Activated naive CD4-positive, alpha-beta T cell (primary cell): ENCODE measurements at places on chromosomes 7 and 10.

GRCh38 chr10:74021248-74022055, 23.5 kb downstream of the VCL start:
- no peak for DNase-seq

DNA sequence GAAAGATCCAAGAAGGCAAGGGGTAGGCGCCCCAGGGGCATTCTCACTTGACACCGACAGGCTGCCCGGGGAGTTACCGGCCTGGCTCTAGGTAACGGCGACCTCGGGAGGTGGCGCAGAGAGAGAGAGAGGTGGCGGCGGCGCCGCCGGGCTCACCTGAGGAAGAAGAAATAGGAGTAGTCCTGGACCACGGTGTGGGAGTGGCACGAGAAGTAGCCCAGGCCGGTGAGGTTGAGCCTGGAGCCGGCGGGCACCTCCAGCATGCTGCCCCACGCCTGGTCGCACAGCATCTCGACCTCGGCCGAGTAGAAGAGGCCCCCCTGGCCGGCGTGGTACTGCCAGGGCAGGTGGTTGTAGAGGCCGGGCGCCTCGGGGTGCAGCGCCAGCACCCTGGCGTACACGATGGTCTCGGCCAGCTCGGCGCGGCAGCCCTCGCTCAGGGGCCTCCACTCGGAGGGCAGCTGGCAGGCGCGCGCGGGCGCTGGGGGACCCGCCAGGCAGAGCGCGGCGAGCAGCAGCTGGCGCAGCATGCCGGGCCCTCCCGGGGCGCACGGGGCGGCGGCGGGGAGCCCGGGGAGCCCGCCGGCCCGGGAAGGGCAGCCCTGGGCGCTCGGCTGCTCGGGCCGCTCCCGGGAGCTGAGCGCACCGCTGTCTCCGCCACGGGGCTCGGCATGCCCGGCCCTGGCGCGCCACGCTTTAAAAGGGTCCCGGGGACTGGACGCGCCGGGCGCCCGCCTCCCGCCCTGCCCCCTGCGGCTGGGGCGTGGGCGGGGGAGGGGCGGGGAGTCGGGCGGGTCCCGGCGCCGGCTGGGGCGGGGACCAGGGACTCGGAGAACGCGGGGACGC, at the start of gene CCDC3:
CCDC3 (minus strand) TSS at position 673 of the 846 bp plus-strand sequence; CDS start at position 530, 143 bp downstream.
- no peak for DNase-seq

- DNase-seq = no peak
Observed at GRCh38 chr7:97005183-97006054, at the start of gene DLX6. TSS of gene DLX6 (plus strand) at chr7:97005553. CDS start at chr7:97005978, 425 bp downstream.

DNA sequence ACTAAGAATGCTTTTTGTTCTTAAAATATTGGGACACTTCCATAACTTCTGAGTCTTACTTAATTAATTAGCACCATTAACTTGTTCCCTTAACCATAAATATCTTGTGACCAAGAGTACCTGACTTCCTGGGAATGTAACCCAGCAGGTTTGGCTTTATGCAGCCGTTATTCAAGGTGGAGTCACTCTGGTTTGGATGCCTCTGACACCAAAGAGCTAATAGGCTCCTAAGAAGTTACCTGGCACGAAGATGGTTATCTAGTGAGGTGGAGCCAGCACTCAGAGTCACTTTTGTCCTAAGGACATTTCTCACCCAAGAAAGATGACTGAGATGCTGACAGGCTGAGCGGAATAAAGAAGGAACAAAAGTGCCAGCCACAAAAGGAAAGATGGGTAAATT, 172.3 kb downstream of the C1GALT1 start:
- no peak for DNase-seq

GRCh38 chr10:60331886-60332285, 57.8 kb downstream of the ANK3 start:
- DNase-seq = no peak

DNA sequence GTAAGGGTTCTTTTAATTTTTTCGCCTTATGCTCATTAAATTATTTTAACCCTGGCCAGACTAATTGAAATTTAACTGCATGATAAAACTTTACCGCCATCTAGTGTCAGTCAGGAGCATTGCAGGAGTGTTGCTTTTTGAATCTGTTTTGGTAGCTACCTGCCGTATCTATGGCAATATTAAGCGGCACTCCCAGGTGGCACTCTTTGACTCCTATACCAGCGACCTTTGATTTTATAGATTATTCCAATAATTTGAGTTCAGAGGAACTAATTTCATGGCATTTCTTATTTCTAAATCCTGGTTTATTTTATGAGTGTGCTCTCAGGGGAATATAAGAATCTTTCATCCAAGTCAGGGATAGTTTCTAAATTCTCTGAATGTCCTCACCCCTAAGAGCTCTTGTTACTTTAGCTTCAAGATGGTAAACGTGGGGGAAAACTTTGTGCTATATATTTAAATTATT, 198.9 kb downstream of the REEP3 start:
- no peak for DNase-seq

DNA sequence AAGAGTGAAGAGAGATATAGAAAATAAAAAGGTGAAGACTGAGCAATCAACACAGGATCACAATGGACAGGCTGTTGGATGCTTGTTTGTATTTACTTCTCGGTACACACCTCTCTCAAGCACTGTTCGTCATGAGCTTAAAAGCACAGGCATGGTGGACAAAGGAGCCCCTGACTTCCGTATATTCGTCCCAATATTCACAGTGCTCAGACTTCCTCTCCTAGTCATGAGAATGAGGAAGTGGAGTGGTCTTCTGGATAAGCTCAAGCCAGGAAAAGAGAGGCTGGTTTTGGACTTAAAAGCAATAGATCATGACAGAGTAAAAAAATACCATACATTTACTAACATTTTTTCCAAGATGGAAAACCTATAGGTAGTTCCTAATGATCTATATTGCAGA, 172.5 kb downstream of the SORCS1 start:
- no peak for DNase-seq

- no peak for DNase-seq
Observed at GRCh38 chr7:159068488-159068811, 76.2 kb downstream of the VIPR2 start.

GRCh38 chr10:122995936-122996335, 12.7 kb downstream of the IKZF5 start:
- no peak for DNase-seq

- no peak for DNase-seq
Observed at GRCh38 chr7:40621592-40621998, 486.8 kb downstream of the SUGCT start.

- DNase-seq = no peak
Observed at GRCh38 chr7:91239772-91240171, 24.5 kb upstream of the FZD1 start.

DNA sequence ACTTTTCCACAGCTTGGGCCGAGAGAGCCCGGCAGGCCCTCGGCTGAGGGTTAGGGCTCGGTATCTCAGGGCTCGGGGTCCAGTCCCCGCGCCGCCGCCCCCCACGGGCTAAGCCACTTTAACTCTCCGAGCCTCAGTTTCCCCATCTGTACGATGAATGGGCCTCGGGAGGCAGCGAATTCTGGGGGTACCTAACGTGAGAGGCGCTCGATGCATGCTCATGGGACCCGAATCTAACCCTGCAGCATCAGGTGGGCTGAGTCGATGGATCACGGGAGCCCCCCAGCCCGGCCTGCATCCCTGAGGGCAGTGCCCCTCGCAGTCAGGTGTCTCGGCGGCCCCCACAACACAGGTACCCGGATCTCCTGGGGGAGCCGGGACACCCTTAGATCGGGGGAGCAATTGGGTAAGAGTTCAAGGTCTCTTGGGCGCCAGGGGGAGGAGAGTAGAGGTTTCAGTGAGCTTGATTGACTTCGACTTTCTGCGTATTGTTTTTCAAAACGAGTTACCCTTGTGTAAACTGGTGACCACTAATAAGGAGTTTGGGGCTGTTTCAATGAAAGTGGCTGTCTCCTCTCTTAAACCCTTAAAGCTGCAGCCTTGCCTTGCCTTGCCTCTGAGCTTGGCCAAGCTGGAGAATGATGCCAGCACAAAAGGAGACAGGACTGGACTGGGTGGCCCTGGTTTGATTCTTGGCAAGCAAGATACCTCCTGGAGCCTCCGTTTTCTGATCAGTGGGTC, 631 bp downstream of the POR start:
- DNase-seq = no peak

- DNase-seq = no peak
Observed at GRCh38 chr7:23254051-23254681, 7.6 kb downstream of the GPNMB start.

DNA sequence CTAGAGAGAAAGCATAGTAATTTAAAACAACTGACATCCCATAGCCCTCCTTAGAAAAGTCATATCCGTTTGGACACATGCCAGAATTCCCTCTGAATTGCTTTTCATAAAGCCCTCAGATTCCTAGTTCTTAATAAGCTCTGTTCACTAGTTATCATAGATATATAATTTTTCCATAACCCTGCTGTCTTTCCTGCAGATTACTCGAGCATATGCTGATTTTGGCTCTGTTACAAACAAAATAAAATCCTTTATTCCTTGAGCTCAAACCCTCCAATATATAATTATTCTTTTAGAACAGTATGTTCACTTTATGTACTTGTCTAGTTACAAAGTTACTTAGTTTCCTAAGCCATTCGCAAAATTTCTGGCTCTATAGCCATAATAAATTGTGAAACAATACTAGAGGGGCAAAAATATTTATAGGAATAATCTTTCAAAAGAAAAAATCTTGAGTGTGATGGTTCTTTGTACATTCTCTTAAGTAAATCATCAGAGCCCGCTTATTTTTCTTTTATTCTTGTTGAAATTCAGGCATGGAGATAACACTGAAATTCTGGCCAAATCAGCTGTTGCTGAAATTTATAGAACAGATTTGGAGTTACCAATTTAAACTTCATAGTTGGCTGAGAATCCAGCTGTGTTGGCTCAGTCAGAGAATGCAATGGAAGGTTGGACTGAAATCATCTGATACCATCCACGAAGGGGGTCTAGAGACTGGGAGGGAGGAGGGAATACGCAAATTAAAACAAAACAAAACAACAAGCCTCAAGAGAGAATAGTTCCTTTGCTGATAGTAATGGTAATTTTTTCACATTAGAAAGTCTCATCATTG, 146.1 kb upstream of the TMEM196 start:
- DNase-seq = no peak

DNA sequence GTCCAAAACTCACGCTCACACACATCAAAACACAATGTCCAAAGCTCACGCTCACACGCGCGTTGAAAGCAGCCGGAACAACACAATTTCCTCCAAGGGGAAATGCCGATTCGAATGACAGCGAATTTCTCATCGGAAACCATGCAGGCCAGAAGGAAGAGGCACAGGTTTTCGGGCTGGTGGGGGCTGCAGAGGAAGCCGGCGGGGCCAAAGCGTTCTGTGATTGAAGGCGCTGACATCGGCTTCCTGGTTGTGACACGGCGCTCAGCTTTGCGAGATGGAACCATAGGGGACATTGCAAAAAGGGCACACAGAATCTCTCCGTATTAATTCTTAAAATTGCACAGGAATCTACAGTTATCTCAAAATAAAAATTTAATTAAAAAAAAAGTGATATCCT, 61.3 kb downstream of the FOXL3 start:
- DNase-seq = no peak

GRCh38 chr10:43221419-43222209, 45.3 kb downstream of the RASGEF1A start:
- DNase-seq = no peak

DNA sequence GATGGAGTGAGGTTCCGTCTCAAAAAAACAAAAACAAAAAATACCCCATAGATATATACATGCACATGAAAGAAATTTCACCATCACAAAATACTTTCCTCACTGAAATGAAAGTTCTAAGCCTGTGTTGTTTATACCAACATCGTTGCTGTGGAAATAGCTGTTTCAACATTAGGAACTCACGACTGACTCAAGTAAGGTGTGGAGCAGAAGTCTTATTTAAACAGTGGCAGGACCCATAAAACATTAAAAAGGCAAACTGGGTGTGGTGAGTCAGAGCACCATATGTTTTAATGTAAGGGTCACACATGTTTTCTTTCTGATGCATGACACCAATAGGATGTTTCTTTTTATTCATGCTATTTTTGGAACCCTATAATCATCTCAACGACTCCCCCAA, 48.3 kb downstream of the BAIAP2L1 start:
- no peak for DNase-seq
